ENCODE measurements at places on chromosomes 4 and X. TPM values are rescaled to one million over a fixed set of nuclear protein-coding genes. Genes with fewer than 3 reads are reported as not detected.

The SUPT20HL1 gene
- not detected for total RNA-seq

The GLRA2 gene
- total RNA-seq, result 0.12 TPM

The DBET gene
- not detected for total RNA-seq

The XAGE1A gene
- not detected for total RNA-seq

The ATP2B3 gene
- total RNA-seq, result 0.12 TPM

The SFRP2 gene
- 12.3 TPM for total RNA-seq

The BMP3 gene
- 12.4 TPM for total RNA-seq

The BANK1 gene
- total RNA-seq, result 1.9 TPM

The FATE1 gene
- total RNA-seq, result 0.29 TPM

The CSAG1 gene
- total RNA-seq, result not detected

The BEND2 gene
- total RNA-seq, result not detected

The BBS12 gene
- total RNA-seq, result 10.4 TPM

The ABCB7 gene
- 34.4 TPM for total RNA-seq

The F8A2 gene
- not detected for total RNA-seq

The FHL1 gene
- total RNA-seq, result 384 TPM

The HS3ST1 gene
- 4.1 TPM for total RNA-seq

The FOXR2 gene
- total RNA-seq, result not detected

The KLHL5 gene
- total RNA-seq, result 33.7 TPM

The CYLC1 gene
- not detected for total RNA-seq

The APEX2 gene
- 12.0 TPM for total RNA-seq

The CXCR3 gene
- total RNA-seq, result 0.12 TPM

The HSFX1 gene
- 1.7 TPM for total RNA-seq

The FHDC1 gene
- total RNA-seq, result 5.2 TPM

The DOK7 gene
- 2.0 TPM for total RNA-seq

The PPP1R2C gene
- total RNA-seq, result not detected

The USP46 gene
- total RNA-seq, result 25.3 TPM

The VEGFC gene
- total RNA-seq, result 9.3 TPM

The GABRE gene
- 31.9 TPM for total RNA-seq

The TCEAL3 gene
- total RNA-seq, result 6.8 TPM

The PPP2R3B gene
- 69.5 TPM for total RNA-seq

The ASMT gene
- total RNA-seq, result not detected

The PLXNB3 gene
- 2.5 TPM for total RNA-seq

The IL9R gene
- total RNA-seq, result 0.12 TPM

The SH2D1A gene
- total RNA-seq, result 0.47 TPM

The STK32B gene
- 8.8 TPM for total RNA-seq

The TRIM60 gene
- total RNA-seq, result not detected

The SYNPO2 gene
- total RNA-seq, result 29.0 TPM

The PABPC1L2B gene
- total RNA-seq, result not detected

The FMR1NB gene
- total RNA-seq, result not detected

The SPANXN3 gene
- total RNA-seq, result not detected

The GLRB gene
- total RNA-seq, result 6.9 TPM

The UGT2B7 gene
- 24.1 TPM for total RNA-seq

The EDA2R gene
- 0.58 TPM for total RNA-seq

The HNRNPDL gene
- total RNA-seq, result 209 TPM

The OFD1 gene
- 32.9 TPM for total RNA-seq

The DMRTC1 gene
- total RNA-seq, result not detected

The FAAH2 gene
- total RNA-seq, result 10.5 TPM

The SATL1 gene
- 0.35 TPM for total RNA-seq

The RIPPLY1 gene
- 1.3 TPM for total RNA-seq

The SERTM2 gene
- total RNA-seq, result 1.3 TPM

The CPLX1 gene
- 2.6 TPM for total RNA-seq

The NPY2R gene
- total RNA-seq, result 0.23 TPM

The UGT2A1 gene
- total RNA-seq, result 8.8 TPM

The PPEF1 gene
- total RNA-seq, result 0.41 TPM

The CT45A2 gene
- total RNA-seq, result not detected

All from metanephros (tissue), 2 donors.